Activated effector memory CD4-positive, alpha-beta T cell treated with Interleukin-2 at 50 U/mL for 16 hours (primary cell): ENCODE measurements at places on chromosomes 7 and 10.

- peak; percentile 7 for DNase-seq
These were observed 859 bp upstream of the CH25H start for GRCh38 chr10:89207801-89208551.

DNA sequence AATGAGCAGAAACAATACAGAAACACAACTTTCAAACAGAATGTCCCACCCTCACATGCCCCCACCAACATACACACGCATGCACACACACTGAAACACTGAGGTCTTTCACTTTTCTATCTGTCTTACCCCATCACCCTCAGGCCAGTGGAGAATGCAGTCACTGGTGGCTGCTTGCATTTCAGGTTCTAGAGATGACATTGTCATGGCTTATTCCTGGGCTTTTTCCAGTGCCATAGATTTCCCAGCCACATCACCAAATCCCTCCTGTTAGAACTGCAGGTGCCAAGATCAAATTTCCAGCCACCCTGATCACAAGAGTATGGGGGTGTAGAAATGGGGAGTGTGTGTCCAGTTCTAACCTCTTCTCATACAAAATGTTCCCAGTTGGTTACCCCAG, 68.4 kb downstream of the CACNA2D1 start:
- DNase-seq, result no peak

- DNase-seq, result no peak
These were observed 53.3 kb downstream of the WIPF3 start for GRCh38 chr7:29859524-29860185.

DNA sequence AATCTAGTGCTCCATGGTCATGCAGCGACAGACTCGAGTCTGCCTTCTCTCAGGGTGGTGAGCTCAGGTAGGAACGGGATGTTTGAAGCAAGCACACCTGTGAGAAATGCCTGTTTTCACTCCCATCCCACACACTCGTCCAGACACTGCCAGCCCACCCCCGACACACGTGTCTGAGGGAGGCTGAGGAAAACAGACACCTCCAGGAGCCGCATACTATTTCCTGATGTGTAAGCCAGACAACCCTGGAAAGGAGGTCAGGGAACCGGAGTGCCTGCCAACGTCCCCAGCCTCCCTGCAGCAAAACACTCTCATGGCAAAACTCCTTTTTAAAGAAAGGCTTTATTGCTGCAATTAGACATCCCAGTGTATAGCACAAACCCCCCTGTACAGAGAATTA, 80.2 kb downstream of the ALOX5 start:
- DNase-seq, result no peak

GRCh38 chr7:113548137-113548536, 370.7 kb downstream of the PPP1R3A start:
- no peak for DNase-seq

GRCh38 chr10:126921974-126922525, 16.8 kb downstream of the DOCK1 start:
- no peak for DNase-seq

- no peak for DNase-seq
These were observed 52.2 kb upstream of the KMT2E start for GRCh38 chr7:104961821-104962220.

DNA sequence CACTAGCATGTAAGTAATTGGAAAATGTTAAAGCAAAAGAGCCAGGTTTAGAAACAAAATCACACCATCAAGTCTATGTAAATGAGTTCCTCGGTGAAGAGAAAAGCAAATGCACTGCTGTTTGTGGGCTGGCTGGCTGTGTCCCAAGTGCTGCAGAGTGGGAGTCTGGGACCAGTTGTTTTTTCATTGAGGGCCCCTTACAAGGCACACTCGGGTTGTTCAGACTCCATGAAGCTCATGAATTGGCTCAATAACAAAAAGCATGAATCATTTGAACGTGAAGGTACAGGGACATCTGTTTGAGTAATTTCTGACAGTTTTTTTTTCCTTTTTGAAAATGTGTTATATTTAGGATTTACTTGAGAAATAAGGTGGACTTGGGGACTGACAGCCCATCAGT, 28.0 kb downstream of the GRK5 start:
- no peak for DNase-seq

GRCh38 chr10:87712913-87713616, 53.4 kb downstream of the PAPSS2 start:
- DNase-seq, result no peak

- DNase-seq, result no peak
These were observed 359.2 kb upstream of the AOAH start for GRCh38 chr7:37083311-37084096.

- DNase-seq, result no peak
These were observed 5.6 kb upstream of the PAX2 start for GRCh38 chr10:100739517-100740368.
